ENCODE measurements at places on chromosomes 13 and 19.

GRCh38 chr13:30111810-30112209, 195.5 kb downstream of the KATNAL1 start:
- DNase-seq = no peak

DNA sequence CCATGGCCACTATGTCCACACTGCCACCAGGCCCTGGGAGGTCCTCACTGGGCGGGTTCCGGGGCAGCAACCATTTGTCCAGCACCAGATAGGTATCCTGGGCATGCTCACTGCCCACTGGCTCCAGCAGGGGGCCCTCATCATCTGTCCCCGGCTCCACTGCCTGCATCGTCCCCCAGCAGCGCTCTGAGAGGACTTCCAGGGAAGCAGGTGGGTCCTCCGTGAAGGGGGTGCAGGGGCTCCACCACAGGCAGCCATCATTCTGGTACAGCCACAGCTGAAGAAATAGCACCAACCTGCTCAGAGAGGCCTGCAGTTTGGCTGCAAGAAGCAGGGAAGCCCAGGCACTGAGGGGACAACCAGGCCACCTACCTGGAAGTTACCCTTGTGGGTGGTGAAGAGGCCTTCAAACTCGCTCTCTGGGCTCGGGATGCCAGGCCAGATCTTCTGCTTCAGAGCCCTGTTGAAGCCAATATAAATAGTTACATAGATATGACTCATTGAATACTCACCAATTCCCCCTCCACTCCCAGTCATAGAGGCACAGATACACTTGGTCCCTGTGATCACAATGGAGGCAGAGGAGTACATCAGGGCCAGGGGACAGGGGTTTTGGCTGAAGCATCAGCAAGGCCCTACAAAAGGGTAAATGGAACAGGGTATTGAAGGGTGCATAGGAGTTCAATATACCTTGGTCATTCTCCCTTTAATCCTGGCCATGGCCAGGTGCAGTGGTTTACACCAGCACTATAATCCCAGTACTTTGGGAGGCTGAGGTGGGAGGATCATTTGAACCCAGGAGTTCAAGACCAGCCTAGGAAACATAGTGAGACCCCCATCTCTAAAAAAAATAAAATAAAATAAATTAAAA, 4.1 kb downstream of the SWSAP1 start:
- no peak for DNase-seq

DNA sequence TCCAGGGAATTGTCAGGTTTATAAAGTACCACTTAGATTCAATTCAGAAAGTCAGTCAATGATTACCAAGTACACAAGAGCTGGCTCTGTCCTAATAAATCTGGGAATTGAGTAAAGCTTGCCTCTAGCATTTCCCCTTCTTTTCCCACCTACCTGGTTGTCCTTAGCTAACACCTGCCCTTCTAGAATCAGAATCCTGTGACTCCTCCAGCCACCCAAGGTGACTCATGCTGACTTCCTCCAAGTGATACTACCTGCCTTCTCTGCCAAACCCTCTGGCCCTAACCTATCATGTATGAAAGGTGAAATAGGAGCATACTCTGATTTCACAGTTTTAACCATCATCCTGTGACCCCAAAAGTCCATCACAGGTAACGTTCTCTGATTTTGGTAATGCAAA, 151.2 kb downstream of the DIAPH3 start:
- DNase-seq = no peak

- DNase-seq = no peak
These were observed 6.2 kb upstream of the CEACAM5 start for GRCh38 chr19:41702171-41702651.

- no peak for DNase-seq
These were observed 97.7 kb downstream of the GNG7 start for GRCh38 chr19:2604747-2605329.

DNA sequence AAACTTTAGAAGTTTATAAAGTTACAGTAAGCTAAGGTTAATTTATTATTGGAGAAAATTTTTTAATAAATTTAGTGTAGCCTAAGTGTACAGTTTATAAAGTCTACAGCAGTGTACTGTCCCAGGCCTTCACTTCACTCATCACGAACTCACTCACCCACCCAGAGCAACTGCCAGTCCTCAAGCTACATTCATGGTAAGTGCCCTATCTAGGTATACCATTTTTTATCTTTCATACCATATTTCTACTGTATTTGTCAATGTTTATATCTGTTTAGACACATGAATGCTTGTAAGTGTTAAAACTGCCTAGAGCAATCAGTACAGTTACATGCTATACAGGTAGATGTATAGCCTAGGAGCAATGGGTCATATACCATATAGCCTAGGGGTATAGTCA, 12.5 kb downstream of the INTS6 start:
- no peak for DNase-seq

DNA sequence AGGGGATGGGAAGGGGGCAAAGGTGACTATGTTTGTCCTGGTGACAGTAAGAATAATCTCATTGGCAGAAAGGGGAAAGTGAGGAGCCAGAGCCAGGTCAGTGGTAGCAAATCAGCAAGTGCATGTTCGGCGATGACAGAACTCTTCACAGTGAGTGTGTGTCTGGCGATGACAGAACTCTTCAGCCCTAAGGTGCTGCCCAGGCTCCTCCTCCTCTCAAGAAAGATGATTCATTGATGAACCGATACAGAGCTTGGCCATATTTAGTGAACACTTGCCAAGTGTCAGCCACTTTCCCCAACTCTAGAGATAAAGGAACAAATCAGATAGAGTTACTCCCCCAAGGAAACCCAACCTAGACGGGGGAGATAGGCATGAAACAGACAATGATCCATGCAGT, 199.3 kb upstream of the UBL3 start:
- DNase-seq = no peak

- DNase-seq = no peak
These were observed 12.7 kb upstream of the HNRNPL start for GRCh38 chr19:38862321-38863059.

DNA sequence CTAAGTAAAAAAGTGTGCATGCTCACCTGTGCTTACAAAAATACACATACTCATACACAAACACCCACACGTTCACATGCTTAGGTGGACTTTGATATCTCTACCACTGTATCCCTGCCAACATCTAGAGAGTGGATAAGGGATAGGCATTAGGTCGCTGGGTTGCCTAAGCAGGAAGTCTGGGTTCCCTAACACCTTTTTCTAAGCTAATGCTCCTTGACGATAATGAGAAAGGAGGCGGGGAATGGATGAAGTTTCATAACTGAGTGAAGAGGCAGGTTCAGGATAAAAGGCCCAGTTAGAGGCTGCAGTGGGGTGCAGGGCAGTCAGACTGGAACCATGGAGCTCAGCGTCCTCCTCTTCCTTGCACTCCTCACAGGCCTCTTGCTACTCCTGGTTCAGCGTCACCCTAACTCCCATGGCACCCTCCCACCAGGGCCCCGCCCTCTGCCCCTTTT, 41.9 kb upstream of the CYP2A7 start:
- no peak for DNase-seq

- DNase-seq = no peak
These were observed 36.3 kb upstream of the FLT1 start for GRCh38 chr13:28531077-28531844.
